ENCODE measurements at places on chromosomes 2 and 18.

DNA sequence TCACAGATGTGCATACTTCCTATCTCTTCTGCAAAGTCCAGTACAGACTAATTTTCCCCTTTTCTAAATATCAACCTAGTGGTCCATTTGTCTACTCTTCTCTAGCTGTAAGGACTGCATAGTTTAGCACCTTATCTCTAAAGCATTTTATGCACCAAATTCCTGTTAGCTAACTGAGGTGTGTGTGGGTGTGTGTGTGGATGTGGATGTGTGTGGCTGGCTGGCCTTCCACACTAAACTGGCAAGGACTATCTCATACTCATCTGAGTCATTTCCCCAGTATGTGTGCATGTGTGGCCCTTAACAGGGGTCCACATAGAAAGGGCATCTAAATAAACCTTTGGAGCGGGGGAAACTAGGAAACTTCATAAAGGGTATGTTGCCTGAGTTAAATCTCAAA is 139.6 kb downstream of the TTC32 start:
- no peak for DNase-seq

- DNase-seq = no peak
These were observed 386.2 kb upstream of the HNRNPA3 start for GRCh38 chr2:176826356-176826755.

- no peak for DNase-seq
These were observed 101.3 kb upstream of the ETAA1 start for GRCh38 chr2:67295851-67296250.

- DNase-seq = no peak
These were observed 253.3 kb upstream of the TCF4 start for GRCh38 chr18:55841314-55841713.

DNA sequence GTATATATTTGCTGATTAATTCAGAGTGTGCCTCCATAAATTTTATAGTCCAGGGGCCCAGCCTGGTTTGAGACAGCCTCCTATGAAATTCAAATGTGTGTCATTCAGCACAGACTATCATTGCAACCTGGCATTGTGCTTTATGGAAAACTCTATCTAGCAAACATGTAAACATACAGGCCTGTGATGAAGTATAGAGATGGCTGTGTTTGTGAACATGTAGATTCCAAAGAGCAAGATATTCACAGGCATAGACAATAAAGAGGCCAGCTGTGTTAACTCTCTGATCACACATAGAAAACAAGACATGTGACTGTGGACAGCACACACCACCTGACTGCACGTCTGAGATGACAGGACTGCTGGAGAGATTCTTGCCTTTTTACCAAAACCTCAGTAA is 297.9 kb downstream of the EN1 start:
- no peak for DNase-seq

DNA sequence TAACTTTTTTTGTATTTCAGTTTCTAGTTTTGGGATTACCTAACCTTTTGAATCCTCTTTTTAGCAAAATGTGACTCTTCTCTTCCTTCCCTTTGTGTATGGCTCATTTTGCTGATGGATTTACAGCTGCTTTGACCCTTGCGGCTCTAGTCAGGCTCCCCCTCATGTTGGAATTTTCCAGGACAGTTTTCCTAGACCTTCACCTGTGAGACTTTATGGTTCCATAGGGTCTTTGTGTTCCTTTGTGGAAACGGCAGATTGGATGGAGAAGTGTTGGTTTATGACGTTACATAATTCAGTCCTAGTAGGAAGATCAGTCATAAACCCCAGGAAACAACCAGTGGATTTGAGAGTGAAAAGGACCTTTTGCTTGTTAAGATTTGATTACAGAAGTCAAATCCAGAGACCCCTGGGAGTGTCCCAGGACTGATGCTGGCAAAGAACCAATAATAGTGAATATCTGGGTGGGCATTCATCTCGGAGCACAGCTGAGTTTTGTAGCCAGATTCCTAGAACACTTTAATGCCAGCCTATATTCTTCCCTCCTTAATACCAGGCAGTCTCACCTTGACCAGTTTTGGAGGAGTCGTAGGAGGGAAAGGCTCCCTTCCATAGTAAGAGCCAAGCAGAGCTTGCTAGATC is 42.7 kb downstream of the SOCS6 start:
- DNase-seq = no peak
